Amygdala (tissue), 56 donors: ENCODE measurements at places on chromosomes 5 and 9.

GRCh38 chr5:173758676-173759075 is 129.5 kb upstream of the CPEB4 start:
- no peak for DNase-seq

- DNase-seq, result no peak
Observed at GRCh38 chr5:112951124-112951702, 25.4 kb upstream of the DCP2 start.

GRCh38 chr9:135123773-135124134 is 36.3 kb downstream of the OLFM1 start:
- DNase-seq, result no peak

GRCh38 chr5:138352722-138353559 is 456 bp downstream of the KDM3B start:
- DNase-seq, result peak; percentile 55

DNA sequence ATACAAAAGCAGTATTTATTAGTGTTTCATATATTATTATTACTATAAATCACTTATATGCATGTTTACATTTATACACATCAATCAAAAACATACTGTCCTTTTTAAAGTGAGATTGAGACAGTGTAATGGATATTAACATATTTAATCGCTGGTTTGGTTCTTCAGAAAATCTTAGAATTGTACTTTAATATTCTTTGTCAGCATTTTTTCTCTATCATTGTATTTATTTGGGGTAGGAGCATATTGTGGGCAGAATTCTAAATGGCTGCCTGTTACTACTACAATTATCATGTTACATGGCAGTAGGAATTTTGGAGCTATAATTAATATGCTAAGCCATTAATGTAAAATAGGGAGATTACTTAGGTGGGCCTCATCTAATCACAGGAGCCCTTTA is 722.6 kb downstream of the TLR4 start:
- DNase-seq, result no peak

- DNase-seq, result no peak
Observed at GRCh38 chr5:159033351-159033657, 66.4 kb downstream of the EBF1 start.

DNA sequence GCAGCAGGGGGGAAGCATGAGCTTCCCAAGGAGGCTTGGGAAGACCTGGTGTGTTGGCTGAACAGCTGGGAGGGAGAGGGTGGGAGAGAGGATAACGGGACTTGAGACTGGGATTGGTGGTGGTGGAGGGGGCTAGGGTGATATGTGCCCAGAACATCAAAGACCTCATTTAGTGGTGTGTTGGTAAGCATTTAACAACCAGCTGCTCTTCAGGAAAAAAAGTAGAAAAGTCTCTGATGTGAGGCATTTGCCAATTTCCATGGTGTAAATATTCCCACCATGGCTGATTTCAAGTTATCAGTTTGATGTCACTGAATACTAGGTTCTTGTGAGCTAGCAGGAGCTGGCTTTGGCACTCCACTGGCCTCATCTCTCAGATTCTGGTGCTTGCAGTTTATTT is 170.8 kb downstream of the MACROH2A1 start:
- no peak for DNase-seq

- DNase-seq, result no peak
Observed at GRCh38 chr5:155598552-155598951, 585.0 kb downstream of the KIF4B start.

DNA sequence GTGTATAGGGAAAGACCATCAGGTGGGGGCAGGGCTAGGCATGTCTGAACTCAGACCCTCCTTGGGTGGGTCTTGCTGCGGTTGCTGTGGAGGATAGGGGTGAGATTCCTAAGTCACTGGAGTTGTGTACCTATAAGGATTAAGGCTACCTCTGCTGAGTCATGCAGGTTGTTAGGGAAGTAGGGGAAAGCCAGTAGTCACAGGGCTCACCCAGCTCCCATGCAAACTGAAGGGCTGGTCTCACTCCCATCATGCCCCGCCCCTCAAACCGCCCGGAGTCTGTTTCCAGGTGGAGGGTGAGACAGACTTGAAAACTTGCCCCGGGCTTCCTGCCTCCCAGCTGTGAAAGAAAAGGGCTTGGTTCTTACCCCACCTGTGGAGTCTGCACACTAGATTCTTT is 161.8 kb downstream of the CAVIN4 start:
- DNase-seq, result no peak

- DNase-seq, result no peak
Observed at GRCh38 chr5:6704361-6704851, 8.8 kb upstream of the TENT4A start.

DNA sequence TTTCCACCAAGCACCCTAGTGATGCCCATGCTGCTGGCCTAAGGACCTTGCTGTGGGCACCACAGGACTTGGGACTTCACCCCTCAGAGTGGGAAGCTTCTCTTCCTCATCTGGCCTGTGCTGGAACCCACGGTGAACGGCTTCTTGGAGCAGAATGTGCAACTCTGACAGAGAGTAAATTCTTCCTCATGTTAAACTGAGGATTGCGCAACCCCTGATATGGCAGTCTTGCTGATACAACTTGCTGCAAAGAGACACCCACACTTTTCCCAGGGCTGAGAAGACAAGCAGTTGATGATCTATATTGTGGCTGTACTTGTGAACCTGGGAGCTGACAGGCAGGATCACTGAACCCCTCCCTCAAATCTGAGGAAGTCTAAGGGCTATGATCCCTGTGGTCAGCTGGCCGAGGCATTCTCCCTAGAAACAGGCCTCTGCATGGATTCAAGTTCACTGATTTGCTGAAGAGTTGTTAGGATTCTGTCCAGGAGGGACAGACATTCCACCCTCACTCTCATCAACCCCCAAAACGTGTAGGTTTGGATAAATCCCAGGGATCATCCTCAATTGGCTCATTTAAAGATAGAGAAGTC is 307.2 kb downstream of the MTRR start:
- DNase-seq, result no peak

DNA sequence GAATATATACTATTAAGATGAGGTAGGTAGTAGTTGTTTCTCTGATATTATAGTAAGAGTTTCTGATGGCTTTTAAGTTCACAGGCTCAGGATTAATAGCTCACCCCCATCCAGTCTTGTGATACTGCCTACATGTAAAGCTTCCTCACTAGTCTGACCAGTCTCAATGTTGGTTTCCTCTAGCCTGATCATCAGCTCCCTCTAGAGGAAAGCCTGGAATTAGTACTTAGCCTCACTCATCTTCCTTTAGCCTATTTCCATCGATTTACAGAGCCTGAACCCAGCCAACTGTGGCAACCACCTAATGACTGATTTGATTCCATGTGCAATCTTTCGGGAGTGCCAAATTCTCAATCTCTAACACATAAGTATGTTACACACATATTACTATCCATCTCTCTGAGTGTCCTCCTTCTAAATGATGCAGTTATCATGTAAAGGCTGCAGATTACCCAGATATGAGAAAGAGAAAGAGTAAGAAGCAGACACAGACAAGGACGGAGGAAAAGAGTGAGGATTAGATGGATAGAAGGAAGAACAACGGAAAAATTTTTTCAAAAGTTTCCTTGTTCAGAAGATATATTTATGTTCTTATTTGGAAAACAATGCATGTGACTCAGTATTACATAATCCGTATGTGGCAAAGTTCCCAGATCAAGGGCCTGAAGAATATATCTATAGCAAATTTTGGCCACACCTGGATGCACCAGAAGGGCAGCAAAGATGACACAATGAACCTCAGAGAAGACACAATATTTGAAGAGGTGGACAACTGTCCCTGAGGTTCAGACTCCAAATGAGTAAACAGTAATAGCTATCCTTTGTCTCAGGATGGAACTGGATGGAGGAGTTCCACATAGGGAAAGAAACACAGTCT is 333.7 kb downstream of the ELAVL2 start:
- no peak for DNase-seq

- no peak for DNase-seq
Observed at GRCh38 chr5:131825404-131826013, 28.7 kb upstream of the FNIP1 start.

DNA sequence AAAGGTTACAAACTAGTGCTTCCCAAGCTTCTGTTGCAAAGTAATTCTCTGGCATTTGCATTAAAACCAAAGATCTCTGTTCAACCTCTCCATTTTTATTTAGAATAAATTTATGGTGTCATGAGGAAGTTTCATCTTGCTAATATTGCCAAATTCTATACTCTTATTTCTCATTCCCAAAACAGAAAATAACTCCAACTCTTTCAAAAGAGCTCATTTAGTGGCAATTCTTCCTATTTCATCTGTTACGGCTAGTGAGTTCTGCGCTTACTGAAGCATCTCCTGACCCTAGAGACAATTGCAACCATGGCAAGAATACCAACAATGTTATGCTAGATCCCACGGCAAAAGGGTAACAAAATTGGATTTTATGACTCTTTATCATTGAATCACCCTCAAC is 97.0 kb downstream of the HINT1 start:
- DNase-seq, result no peak

DNA sequence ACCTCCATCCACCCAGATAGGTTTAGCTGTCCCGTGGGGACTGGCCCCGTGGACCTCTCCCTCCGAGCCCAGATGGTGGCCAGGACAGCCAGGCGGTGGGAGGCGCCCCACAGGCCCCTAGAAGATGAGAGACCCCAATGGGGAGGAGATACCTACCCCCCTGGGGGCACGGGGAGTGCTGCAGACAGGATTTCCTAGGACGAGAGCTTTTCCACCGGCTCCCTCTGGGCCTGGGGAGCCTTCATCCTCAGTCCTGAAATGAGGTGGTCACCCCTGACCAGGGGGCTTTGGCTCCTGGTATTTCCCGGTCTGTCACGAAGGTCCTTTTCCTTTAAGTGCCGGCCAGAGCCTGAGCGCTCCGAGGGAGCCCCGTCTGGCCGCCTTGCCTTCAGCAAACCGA is 46.8 kb downstream of the MRPL36 start:
- no peak for DNase-seq

DNA sequence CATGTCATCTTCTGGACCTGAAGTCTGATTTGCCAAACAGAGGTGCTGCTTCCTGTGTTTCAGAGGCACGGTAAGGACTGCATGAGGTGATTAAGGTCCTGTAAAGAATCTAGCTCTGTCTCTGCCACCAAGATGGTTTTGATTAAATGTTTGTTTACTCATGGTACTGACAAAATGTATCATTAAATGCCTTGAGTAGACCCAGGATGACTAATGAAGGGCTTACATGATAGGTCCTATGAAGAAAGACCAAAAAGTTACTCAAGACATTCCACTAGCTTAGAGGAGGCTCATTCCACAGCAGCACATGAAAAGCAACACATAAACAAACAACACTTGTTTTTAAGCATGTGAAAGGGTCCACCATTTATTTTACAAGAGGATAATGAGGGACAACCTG is 100.9 kb downstream of the BOD1 start:
- DNase-seq, result no peak

- no peak for DNase-seq
Observed at GRCh38 chr5:80479713-80480112, 8.2 kb upstream of the FAM151B start.
